Stimulated activated CD4-positive, alpha-beta T cell treated with anti-CD3 and anti-CD28 coated beads, Interleukin-2, amount 100 ng/mL, for 24 hours (primary cell): ENCODE measurements at places on chromosomes 6 and 20.
A peak's percentile ranks its signal among the peaks of the same experiment; 100 is the strongest.

- DNase-seq = no peak
Measured at GRCh38 chr6:79506251-79506650, 31.0 kb downstream of the LCA5 start.

GRCh38 chr6:167141667-167142432, 15.9 kb downstream of the GPR31 start:
- DNase-seq = peak; percentile 65

- DNase-seq = no peak
Measured at GRCh38 chr6:17466147-17466546, 72.8 kb downstream of the CAP2 start.

- DNase-seq = no peak
Measured at GRCh38 chr20:57829336-57829735, 119.5 kb upstream of the PMEPA1 start.

DNA sequence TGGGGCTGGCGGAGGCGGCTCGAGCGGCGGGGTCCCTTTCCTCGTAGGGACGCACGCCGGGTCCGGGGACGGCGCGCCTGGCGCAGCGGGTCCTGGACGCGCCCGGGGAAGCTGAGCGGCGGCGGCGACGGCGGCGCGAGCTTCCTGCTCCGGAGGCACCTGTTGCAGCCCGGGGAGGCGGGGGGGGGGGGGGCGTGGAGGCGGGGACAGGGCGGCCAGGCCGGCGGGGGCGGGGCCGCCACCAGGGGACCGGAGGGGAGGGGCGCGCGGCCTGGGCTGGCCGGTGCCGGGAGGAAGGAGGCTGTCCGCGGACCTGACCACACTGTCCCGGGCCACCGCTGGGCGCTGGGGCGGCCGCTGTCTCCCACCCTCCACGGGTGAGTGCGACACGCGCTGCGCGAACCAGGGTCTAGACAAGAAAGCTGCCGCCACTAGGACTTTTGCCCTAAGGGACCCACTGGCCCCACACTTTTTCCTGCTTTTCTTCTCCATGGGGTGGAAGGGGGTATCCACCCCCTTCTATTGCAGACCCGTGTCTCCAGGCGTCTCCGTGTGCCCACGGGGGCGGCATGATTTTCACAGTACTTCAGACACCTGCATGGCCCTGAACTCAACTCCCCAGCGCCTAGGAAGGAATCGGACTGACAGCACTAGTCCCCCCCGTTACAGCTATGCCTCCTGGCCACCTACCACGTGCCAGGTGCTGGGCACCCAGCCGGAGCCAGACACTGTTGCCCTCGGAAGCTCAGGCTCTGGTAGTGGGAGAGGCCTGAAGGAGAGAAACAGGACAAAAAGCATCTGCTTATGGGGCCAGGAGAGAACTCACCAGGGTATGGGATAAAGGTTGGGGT, at the start of gene NFATC2:
TSS of gene NFATC2 (minus strand) at position 149 of the 851 bp plus-strand sequence. CDS start 220 bp downstream, outside the sequence.
- peak; percentile 62 for DNase-seq

- no peak for DNase-seq
Measured at GRCh38 chr6:5287205-5287965, 26.1 kb downstream of the FARS2 start.

DNA sequence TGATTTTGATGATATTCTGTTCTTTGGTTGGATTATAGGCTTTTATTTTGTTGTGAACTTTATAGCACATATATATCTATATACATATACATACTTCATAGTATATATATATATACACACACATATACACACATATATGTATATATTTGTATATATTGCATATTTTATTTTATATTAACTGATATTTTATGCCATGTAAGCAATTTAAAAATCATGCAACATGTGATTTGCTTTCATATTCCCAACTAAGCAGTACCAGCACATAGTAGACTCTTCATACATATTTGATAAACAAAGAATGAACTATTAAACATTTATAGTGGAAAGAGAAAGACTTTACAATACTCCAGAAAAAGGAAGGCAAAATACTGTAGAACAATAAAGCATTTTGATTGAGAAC, 679.2 kb downstream of the TENT5A start:
- DNase-seq = no peak
